ENCODE measurements at places on chromosomes 12 and 14.

GRCh38 chr14:94406910-94407309 lies 18.5 kb upstream of the SERPINA1 start:
- no peak for DNase-seq

DNA sequence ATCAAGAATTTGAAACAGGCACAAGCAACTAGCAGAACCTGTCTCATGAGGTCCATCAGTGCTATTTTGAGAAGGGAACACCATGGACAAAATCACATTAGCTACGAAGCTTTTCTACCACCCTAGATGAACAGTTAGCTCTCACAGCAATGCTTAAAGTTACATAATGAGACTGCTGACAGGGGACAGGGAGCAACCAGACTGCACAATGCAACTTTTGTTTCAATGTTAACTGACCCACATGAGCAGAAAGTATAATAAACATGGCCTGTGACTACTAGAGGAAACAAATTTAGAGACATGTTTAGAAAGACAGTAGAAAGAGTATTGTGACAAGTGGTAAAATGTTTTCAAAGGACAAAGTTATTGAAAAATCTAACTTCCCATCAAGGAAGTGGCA lies 282.8 kb downstream of the CEP128 start:
- DNase-seq: no peak

DNA sequence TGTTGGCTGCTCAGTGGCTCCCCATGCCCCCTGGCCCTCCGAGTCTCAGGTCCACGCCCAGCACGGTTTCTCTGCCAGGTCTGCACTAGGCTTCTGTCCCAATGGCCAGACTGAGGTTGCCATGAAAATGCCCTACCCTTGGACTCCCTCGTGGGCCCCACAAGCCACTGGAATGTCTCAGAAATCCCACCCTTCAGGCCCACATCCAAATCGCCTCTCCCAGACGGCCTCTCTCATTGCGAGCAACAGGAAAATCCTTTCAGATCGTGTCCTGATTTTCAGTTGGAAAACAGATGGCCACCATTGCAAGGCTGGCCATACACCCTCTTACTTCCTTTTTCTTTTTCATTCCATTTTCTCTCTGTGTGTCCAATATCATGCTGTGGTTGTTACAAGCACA lies 77.3 kb downstream of the IRF2BPL start:
- DNase-seq: no peak

DNA sequence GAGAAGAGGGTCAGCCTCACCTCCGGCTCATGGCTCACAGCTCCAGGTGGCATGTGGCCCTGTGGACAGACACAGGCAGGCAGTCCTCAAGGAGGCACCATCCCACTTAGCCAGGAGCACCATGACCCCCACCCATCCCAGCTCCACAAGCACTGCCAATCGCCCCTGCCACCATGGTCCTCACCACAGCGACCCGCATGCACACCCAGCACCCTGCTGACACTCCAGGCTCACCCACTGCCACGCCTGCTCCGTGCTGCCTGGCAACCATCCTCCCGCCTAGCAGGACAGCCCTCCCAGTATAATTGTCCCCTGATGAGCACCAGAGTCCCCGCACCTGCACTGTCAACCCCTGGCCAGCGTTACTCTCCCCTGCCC lies 50.9 kb downstream of the TRPV4 start:
- no peak for DNase-seq

DNA sequence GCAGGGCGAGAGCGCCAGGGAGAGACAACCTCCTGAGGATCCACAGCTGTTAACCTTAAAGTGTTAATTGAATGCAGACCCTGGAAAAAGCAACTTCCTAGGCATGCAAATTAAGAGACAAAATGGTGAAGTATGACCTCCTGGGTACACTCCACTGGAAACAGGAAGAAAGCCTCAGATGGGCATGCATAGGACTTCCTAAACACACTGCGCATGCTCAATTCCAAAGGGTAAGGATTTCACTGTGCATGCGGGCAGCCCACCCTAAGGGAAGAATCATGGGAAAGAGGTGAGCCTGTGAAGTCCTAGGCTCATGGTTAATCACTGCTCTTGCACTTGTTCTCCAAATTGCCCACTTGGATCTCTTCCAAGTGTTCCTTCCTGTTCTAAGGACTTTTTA lies 80.5 kb upstream of the CAPRIN2 start:
- no peak for DNase-seq

GRCh38 chr14:25833341-25834126 lies 764.3 kb downstream of the NOVA1 start:
- DNase-seq: no peak

DNA sequence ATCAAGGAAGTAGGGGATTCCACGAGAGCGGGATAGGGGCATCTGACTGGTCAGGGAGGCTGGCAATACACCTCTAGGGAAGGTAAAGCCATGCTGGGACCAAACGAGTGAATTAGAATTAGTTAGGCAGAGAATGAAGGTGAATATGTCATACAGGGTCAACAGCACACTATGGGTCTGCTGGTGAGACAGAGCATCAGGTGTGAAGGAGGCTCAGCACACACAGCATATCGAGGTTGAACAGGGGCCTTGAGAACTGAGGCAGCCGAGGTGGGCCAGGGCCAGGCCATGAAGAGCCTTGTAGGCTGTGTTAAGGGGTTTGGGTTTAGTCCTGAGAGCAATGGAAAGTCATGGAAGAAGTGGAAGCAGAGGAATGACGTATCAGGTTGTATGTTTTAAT lies 137.8 kb downstream of the PRKCH start:
- no peak for DNase-seq

DNA sequence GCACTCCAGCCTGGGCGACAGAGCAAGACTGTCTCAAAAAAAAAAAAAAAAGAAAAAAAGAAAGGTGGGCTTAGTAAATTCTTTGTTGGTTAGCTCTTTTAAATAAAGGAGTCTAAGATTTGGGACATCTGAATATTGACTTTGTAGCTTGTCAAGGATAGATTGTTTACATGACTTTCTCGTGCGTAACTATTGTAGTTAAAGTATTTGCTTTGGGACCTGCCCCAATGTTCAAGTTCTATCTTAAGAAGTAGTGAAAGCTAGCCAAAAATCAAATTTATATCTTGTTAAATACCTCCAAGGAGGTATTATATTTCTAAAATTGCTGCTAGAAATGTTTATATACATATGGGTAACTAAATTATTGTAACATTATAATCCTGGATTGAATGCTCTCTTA lies 32.4 kb downstream of the PTPN21 start:
- DNase-seq: no peak

- no peak for DNase-seq
These were observed 72.9 kb upstream of the FOXN3 start for GRCh38 chr14:89489761-89490437.

DNA sequence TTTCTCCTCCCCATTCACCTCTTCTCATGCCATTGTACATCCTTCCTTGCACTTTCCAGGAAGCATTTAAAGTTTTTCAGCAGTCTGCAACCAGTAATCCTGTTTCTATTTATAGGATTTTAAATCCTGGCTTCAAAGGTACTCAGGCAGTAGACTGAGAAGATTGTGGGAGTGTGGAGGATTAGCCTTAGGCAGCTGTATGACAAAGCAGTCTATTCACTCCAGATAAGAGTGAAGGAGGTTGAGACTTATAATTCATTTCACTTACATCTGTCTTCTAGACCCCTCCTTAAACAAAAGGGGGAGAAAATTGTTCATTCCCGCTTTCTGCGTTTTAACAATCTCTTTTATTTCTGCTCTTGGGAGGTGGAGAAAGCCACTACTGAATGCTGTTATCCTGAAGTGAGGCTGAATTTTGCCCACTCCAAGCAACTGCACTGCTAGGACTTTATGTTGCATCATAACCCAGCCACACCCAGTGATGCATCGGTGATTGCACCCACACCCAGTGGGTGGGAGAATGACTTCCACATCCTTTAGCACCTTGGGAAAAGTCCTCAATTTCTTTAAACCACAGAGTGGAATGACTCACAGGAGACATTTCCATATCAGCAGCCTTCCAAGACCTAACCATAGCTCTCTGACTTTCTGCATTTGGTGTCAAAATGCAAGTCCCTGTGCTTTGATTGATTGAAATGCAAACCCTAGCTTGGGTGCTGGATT lies 382.5 kb upstream of the ATP2B1 start:
- DNase-seq: no peak

DNA sequence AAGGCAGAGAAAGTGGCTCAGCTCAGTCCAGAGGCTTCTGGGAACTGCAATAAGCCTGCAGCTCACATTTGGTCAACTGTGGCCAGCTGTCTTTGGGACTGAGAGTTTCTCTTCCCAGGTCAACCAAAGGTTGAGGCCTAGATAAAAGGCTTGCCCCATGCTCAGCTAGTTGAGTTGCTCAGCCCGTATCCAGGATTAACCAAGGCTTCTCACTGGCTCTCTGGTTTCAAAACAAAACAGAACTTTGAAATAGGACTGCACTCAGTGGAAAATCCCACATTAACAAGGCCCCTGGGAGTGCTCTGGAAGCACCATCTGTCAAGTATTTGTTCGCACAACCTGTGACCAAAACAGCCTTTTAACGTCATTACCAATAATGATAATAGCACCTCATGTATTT lies 40.3 kb upstream of the NUAK1 start:
- no peak for DNase-seq

GRCh38 chr14:63224196-63224595 lies 20.0 kb downstream of the RHOJ start:
- DNase-seq: no peak

DNA sequence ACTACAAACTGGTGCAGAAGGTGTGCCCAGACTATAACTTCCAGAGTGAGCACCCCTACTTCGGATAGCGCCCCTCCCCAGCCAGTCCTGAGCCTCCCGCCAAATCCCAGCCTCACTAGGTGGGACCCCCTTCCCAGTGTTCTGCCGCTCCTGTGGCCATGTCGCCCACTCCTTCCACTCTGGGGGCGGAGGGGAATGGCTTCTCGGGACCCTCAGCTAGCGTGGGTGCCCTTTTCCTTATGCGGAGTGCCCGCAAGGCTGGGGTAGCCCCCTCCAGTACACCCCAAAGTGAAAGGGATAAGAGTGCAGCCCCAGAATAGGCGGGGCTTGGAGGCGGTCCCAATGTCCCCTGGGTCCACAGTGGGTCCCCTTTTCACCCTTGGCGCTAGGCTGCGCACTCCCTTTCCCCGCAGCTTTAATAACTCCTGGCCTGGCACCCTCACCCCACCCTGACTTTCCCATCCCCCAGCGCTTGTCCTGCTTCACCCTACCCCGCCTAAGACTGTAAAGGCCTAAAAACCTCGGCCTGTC lies 3.8 kb upstream of the SHMT2 start:
- no peak for DNase-seq

DNA sequence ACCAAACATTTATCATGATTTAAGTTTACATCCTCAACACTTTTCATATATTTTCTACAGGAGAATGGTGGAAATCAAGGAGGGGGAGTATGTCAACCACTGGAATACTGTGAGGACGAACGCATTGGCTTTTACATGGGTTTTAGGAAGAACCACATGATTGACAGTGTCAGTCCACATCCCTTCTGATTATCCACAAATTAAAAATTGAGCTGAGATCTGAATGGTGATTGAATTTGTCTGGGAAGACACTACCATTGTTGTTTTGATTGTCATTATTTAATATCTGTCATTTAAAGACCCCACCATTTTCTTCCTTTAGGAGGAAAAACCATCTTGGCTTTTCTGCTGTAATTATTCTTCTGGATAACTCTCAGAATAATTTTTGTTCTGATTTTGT lies 31.3 kb upstream of the KLRF1 start:
- no peak for DNase-seq

DNA sequence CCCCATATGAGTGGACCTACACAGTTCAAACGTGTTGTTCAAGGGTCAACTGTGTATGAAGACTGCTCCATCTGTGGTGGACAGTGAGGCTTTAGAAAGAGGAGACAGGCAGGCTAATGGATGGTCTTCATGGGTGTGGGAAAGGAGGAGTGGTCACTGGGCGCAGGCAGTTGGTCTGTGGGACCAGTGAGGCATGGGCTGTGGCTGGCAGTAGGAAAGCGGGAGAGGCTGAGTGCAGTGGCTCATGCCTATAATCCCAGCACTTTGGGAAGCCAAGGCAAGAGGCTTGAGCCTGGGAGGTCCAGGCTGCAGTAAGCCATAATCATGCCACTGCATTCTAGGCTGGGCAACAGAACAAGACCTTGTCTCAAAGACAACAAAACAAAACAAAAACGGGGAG lies 2.0 kb upstream of the NR4A1 start:
- no peak for DNase-seq

DNA sequence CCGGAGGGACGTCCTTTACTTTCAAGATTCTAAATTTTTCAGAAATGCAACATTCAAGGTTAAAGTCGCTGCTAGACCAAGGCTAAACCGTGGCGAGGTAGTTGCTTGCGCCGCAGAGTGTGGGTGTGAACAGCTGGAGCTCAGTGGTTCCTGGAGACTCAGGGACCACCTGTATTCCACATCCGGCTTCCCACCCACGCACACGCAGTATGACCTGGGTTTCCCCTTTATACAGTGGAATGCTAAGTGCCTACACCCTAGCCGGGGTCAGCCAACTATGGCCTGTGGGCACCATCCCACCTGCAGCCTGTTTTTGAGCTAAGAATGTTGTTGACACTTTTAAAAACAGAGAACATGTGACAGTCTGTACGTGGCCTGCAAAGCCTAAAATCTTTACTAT lies 42.9 kb upstream of the TESC start:
- DNase-seq: no peak
